Trophoblast cell (in vitro differentiated cells and primary cell): ENCODE measurements at places on chromosomes 7 and 10.

DNA sequence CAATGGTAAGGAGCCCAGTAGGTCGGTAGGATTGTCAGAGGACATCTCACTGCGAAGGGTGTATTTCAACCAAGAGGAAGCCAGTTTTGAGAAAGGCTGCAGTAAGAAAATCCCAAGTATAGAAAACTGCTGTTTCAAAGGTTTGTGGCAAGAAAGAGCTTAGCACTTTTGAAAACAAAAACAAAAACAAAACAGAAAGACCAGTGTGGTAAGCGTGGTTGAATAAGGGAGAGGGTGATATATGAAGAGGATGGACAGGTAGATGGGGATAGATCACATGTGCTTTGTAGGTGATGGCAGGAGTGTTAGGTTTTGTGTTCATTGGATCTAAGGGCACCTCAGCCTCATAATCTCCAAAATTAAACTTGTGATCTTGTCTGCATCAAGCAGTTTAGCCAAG, 141.6 kb upstream of the WNT16 start:
- no peaks in the 10 kb centered on the region for H3K4me1 ChIP-seq
- no peaks in the 10 kb centered on the region for H3K27me3 ChIP-seq
- no peak overlapping the region for H3K27ac ChIP-seq
- no peaks in the 10 kb centered on the region for H3K36me3 ChIP-seq

DNA sequence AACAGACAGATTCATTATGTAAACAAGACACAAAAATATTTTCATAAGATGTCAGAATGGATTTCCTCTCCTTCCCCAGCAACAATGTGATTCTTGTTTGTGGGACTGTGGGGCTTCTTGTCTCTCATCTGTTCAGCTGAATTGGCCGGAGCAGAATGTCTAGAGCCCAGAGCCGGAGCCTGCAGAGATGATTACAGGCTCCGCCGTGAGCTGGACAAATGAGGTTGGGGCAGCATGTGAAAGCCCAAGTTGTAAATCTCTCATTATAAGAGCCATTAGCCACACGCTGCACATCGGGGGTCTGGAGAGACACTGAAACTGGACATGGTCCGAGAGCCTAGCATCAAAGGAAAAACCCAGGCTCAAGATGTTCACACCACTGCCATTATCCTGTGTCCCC, 137.0 kb upstream of the ADAM12 start:
- no peaks in the 10 kb centered on the region for H3K4me1 ChIP-seq
- no peaks in the 10 kb centered on the region for H3K36me3 ChIP-seq
- no peaks in the 10 kb centered on the region for H3K27me3 ChIP-seq
- no peak overlapping the region for H3K27ac ChIP-seq
- H3K4me3 ChIP-seq, result no peak overlapping the region

- no peak for DNase-seq
- H3K4me1 ChIP-seq, result no peaks in the 10 kb centered on the region
- H3K36me3 ChIP-seq, result no peaks in the 10 kb centered on the region
- H3K27ac ChIP-seq, result no peak overlapping the region
- H3K27me3 ChIP-seq, result no peaks in the 10 kb centered on the region
These were observed 81.9 kb downstream of the RAMP3 start for GRCh38 chr7:45239486-45239885.

- peaks cover 3% of the 10 kb centered on the region for H3K4me1 ChIP-seq
- no peaks in the 10 kb centered on the region for H3K27me3 ChIP-seq
- H3K27ac ChIP-seq, result no peak overlapping the region
- no peak overlapping the region for H3K4me3 ChIP-seq
- DNase-seq, result no peak
These were observed 78.3 kb upstream of the CDK6 start for GRCh38 chr7:92914645-92915044.

GRCh38 chr7:30869794-30870611, 41.6 kb upstream of the AQP1 start:
- H3K4me3 ChIP-seq, result no peak overlapping the region
- no peak overlapping the region for H3K27ac ChIP-seq
- no peaks in the 10 kb centered on the region for H3K27me3 ChIP-seq

DNA sequence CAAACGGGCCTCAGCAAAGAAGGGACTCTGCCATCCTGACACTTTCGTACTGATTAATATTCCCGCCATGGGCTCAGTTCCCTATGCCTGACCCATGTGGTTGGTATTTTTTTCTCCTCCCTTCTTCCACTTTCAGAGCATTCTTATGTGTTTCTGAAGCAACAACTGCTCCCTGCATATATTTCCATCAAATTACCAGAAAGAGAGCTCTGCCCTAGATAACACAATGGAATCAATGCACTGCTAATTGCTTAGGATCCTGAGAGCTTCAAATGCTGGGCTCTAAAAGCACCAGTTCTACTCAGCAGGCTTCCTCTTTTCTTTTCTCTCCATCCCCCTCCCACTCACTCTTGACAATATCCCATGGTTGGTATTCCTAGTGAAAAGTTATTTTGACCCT, 5.3 kb downstream of the TECTB start:
- no peaks in the 10 kb centered on the region for H3K36me3 ChIP-seq
- DNase-seq, result no peak
- H3K4me1 ChIP-seq, result no peaks in the 10 kb centered on the region
- H3K27ac ChIP-seq, result no peak overlapping the region
- H3K27me3 ChIP-seq, result no peaks in the 10 kb centered on the region

DNA sequence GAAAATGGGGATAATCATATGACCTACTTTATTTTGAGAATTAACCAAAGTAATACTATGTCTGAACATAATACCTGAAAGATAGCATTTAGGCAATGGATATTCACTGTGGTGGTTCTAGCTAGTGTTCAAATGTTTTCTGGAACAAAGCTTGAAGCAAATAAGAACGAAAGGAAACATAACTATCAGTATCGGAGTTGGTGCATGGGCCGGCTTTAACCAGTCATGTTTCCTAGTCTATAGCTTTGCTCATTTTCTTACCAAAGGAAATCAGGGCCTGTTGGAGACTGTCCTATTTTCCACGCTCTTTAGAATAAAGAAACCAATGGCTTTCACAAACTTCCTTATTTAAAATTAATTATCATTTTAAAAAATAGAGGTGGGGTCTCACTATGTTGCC, 8.9 kb downstream of the IL2RA start:
- no peak overlapping the region for H3K4me3 ChIP-seq
- no peaks in the 10 kb centered on the region for H3K27me3 ChIP-seq
- H3K36me3 ChIP-seq, result no peaks in the 10 kb centered on the region

- H3K4me1 ChIP-seq, result no peaks in the 10 kb centered on the region
- no peak for DNase-seq
- H3K4me3 ChIP-seq, result no peak overlapping the region
- H3K27me3 ChIP-seq, result no peaks in the 10 kb centered on the region
These were observed 103.9 kb upstream of the POT1 start for GRCh38 chr7:125033506-125033905.

DNA sequence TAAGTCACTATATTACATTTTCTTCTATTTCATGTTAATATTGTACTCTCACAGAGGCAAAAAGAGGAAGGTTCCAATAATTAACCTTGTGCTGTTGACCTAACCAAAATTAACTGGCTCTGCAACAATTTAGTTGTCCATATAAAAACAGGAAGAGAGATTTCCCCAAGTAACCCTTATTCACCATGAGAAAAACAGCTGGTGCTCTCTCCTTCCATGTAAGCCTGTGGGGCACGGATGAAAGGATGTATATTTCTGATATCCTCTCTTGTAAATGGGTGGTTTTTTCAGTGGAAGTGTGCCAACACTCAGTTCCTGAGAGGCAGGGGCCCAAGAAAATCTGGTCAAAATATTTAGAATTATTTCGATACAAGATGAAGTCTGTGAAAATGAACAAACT, 358.1 kb downstream of the CRPPA start:
- no peaks in the 10 kb centered on the region for H3K4me1 ChIP-seq
- H3K4me3 ChIP-seq, result no peak overlapping the region
- no peak overlapping the region for H3K27ac ChIP-seq

GRCh38 chr10:8095959-8096358, 41.5 kb downstream of the GATA3 start:
- H3K27me3 ChIP-seq, result no peaks in the 10 kb centered on the region
- H3K27ac ChIP-seq, result no peak overlapping the region
- H3K36me3 ChIP-seq, result no peaks in the 10 kb centered on the region

DNA sequence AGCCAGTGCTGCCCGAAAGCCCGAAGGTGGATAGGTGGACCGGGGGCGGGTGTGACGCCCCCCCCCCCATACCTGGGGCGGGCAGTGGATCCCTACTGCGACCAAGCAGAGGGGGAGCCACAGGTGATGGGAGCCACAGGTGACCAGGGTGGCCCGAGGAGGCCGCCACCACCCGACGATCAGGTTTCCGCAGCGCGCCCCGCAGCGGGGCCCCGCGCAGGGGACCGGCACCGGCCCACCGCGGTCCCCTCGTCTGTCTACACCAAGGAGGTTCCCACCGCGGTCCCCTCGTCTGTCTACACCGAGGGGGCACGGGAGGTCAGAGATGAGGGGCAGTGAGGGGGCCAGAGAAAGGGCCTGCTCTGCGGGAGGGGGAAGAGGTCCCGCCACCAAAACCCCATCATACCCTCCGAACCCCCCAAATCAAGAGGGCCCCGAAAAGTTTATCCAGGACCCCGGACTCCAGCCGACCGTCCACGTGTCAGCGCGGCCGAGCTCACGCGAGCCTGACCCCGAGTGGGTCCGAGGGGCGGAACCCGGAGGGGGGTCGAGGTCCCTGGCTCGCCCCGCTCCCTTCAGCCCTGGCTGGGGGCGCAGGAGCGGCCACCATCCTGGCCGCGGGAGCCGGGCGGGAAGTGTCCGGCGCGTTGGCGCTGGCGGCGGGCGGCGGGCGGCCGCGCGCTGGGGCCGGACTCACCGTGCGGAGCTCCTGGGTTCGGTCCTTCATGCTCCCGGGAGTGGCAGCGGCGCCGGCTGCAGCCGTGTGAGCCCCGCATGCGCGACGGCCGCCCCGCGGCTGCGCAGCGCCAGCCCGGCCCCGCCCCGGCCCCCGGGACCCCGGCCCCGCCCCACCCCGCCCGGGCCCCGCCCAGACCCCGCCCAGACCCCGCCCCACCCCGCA, at the start of gene STX1A:
TSS of gene STX1A (minus strand) at position 765 of the 901 bp plus-strand sequence. CDS start at position 727, 38 bp downstream.
- no peaks in the 10 kb centered on the region for H3K36me3 ChIP-seq
- peaks cover 10% of the 10 kb centered on the region for H3K4me1 ChIP-seq
- peaks cover 5% of the 10 kb centered on the region for H3K27me3 ChIP-seq
- no peak within 1 kb of the TSS for H3K27ac ChIP-seq

DNA sequence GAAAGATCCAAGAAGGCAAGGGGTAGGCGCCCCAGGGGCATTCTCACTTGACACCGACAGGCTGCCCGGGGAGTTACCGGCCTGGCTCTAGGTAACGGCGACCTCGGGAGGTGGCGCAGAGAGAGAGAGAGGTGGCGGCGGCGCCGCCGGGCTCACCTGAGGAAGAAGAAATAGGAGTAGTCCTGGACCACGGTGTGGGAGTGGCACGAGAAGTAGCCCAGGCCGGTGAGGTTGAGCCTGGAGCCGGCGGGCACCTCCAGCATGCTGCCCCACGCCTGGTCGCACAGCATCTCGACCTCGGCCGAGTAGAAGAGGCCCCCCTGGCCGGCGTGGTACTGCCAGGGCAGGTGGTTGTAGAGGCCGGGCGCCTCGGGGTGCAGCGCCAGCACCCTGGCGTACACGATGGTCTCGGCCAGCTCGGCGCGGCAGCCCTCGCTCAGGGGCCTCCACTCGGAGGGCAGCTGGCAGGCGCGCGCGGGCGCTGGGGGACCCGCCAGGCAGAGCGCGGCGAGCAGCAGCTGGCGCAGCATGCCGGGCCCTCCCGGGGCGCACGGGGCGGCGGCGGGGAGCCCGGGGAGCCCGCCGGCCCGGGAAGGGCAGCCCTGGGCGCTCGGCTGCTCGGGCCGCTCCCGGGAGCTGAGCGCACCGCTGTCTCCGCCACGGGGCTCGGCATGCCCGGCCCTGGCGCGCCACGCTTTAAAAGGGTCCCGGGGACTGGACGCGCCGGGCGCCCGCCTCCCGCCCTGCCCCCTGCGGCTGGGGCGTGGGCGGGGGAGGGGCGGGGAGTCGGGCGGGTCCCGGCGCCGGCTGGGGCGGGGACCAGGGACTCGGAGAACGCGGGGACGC, at the start of gene CCDC3:
TSS of gene CCDC3 (minus strand) at position 673 of the 846 bp plus-strand sequence. CDS start at position 530, 143 bp downstream.
- H3K27me3 ChIP-seq, result peaks cover 13% of the 10 kb centered on the region
- H3K4me1 ChIP-seq, result peaks cover 11% of the 10 kb centered on the region
- H3K36me3 ChIP-seq, result no peaks in the 10 kb centered on the region
- no peak within 1 kb of the TSS for H3K27ac ChIP-seq

DNA sequence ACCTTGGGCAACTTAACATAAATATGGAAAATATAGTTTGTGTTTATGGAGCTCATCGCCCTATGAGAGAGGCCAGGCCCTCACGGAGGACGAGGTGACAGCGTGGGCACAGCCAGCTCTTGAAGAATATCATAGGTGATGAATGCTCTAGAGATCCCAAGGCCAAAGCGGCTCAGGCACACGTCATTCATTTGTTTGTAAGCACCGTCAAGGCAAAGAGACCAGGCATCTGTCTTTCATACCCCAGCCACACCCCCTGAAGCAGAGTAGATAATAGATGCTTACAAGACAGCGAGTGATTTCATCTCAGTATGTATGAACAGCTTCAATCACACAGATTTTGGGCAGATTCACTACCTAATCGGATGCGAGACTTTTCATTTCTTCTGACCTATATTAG, 242.1 kb upstream of the C7orf33 start:
- no peak overlapping the region for H3K27ac ChIP-seq
- no peaks in the 10 kb centered on the region for H3K36me3 ChIP-seq
- H3K4me1 ChIP-seq, result peaks cover 11% of the 10 kb centered on the region
- no peaks in the 10 kb centered on the region for H3K27me3 ChIP-seq

- no peak overlapping the region for H3K4me3 ChIP-seq
- H3K27me3 ChIP-seq, result no peaks in the 10 kb centered on the region
- DNase-seq, result no peak
- no peak overlapping the region for H3K27ac ChIP-seq
- H3K4me1 ChIP-seq, result no peaks in the 10 kb centered on the region
These were observed 32.2 kb downstream of the PLXDC2 start for GRCh38 chr10:19848226-19848985.

DNA sequence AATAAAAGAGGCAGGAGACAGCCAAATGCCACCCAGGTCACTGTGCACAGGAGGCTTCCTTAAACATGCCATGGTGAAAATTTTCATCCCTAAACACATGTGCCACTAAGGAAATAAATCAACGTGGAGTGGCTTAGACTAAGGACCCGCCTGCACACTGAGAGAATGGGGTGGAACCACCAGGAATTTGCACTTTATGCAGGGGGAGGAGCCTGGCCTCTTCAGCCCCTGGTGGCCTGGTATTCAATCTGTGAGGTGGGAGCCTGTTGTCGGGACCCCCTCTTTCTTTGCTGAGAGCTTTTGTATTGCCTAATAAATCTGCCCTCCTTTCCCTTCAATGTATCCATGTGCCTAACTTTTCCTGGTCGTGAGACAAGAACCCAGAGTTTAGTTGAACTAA, 204.6 kb upstream of the NRP1 start:
- no peak overlapping the region for H3K27ac ChIP-seq
- DNase-seq, result no peak
- H3K27me3 ChIP-seq, result no peaks in the 10 kb centered on the region
- no peaks in the 10 kb centered on the region for H3K4me1 ChIP-seq
- H3K4me3 ChIP-seq, result no peak overlapping the region
- no peaks in the 10 kb centered on the region for H3K36me3 ChIP-seq

DNA sequence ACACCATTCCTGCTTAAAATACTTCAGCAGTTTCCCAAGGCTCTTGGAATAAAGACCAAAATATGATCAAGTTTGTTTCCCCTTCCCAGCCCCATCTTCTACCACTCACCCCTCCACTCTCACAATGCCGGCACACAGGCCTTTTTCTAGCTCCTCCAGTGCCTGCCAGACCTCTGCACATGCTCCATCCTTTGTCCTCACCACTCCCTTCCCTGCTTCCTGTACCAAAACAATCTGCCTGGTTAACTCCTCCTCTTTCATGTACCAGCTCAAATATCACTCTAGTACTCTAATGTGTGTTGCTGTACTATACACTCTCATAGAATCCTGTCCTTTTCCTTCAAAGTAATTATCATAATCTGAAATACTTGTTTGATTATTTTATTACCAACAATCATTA, 19.4 kb downstream of the SCRN1 start:
- no peaks in the 10 kb centered on the region for H3K4me1 ChIP-seq
- no peaks in the 10 kb centered on the region for H3K27me3 ChIP-seq
- no peak for DNase-seq
- H3K36me3 ChIP-seq, result no peaks in the 10 kb centered on the region
- H3K4me3 ChIP-seq, result no peak overlapping the region
- no peak overlapping the region for H3K27ac ChIP-seq
